Karpas-422 (cell line): ENCODE measurements at places on chromosomes 16 and 17.

DNA sequence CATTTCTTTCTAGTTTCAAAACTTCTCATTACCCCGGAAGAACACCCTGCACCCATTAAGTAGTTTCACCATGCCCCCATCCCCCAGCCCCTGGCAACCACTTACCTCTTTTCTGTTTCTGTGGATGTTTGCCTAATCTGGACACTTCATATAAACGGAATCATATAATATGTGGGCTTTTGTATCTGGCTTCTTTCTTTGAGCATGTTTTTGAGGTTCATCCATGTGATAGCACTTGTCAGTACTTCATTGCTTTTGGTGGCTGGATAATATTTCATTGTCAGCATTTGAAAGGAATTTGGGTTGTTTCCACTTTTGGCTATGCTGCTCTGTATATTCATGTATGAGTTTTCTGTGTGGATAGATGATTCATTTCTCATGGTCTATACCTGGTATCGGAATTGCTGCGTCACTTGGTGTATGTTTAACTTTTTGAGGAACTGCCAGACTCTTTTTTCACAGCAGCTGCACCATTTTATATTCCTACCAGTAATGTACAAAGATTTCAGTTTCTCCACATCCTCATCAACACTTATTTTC is 30.0 kb upstream of the SLC5A10 start:
- H3K27me3 ChIP-seq = no peaks in the 10 kb centered on the region
- H3K4me1 ChIP-seq = peaks cover 58% of the 10 kb centered on the region
- H3K36me3 ChIP-seq = peaks cover 31% of the 10 kb centered on the region
- peak; percentile 72 for DNase-seq

DNA sequence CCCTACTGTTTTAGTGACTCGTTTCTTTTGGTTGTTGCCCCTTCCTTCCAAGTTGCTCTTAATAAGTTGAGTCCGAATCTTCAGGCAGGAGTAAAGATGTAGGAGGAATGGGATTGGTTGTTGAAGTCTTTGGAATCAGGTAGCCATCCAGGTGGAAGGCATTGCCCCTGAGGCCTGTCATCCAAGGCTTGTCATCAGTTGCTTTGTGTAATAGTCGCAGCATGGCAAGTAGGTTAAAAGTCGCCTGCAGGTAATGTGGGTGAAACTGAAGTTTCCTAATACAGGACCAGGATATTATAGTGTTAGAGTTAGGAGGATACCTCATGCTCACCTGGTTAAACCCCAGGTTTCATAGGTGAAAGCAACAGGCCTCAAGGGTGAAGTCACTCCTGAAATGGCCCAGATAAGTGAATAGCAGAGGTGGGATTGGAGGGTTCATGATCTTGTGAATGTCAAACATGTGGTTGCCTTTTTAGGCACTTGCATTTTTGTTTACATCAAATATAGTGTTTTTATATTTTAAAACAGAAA is 934 bp downstream of the PCTP start:
- peaks cover 25% of the 10 kb centered on the region for H3K4me1 ChIP-seq
- H3K4me3 ChIP-seq = peak overlapping the region; percentile 86
- no peaks in the 10 kb centered on the region for H3K36me3 ChIP-seq
- H3K27ac ChIP-seq = no peak overlapping the region
- H3K27me3 ChIP-seq = no peaks in the 10 kb centered on the region

DNA sequence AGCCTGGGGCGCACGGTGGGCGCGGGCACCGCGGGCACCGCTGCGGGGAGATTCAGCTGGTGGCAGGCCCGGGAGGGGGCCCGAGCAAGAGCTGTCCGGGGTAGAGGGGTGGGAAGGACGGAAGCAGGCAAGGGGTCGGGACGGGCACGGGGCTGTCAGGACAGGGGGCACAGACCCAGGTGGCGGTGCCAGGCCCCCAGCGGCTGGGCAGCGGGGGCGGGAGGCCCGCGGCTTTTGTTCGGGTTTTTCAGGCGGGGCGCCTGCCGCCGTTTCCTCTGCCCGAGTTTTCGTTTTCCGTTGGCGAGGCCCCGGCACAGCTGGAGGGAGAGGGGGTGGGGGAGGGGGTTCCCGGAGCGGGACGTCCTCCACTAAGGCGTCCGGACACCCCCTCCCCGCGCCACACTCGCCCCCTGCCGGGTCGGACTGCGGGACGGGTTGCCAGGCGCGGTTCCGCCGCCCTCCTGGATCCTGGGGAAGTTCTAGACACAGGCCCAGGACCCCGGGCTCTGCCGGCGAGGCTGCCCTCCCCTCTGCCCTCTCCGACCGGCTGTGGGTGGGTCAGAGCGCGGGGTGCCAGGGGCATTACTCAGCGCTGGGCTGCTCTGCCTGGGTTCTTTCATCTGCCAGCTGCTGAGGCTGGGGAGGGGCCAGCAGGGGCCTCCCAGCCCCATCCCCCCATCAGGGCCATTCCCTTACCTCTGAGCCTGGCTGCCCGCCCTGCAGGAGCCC is 543 bp downstream of the ARHGAP23 start:
- no peaks in the 10 kb centered on the region for H3K27me3 ChIP-seq
- H3K4me1 ChIP-seq = peaks cover 13% of the 10 kb centered on the region
- DNase-seq = no peak
- peak overlapping the region; percentile 51; the same call in 1 of the 2 replicates for H3K4me3 ChIP-seq
- H3K27ac ChIP-seq = no peak overlapping the region

DNA sequence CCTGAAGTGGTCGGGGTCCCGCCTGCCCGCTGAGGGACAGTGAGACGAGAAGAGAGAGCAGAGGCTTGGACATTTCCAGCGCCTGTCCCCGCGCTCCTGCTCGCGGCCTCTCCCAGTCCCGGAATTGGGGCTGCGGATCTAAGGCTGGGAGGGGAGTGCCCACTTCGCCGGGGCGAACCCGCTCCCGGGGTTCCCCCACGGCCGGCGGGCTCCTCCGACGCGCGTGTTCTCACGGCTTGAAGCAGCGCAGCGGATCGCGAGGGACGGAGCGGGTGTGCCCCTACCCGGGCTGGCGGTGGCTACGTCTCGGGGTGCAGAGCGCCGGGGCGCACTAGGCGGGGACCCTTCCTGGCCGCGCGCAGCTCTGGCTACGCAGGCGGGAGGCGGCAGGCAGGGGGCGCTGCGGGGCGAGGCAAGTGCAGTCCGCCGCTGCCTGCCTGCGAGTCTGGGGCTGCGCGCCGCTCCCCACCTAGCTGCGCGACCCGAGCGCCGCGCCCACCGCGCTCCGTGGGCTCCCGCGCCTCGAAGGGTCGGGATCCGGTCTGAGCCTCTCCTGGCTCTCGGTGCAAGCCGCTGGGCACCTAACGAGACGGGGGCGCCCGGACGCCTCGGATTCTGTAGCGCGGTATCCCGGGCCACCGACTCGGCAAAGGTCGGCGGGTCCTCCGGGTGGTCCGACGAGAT is 1.2 kb downstream of the NGFR start:
- no peaks in the 10 kb centered on the region for H3K27me3 ChIP-seq
- peak overlapping the region; percentile 68; the same call in 1 of the 2 replicates for H3K4me3 ChIP-seq
- peak; percentile 84 for DNase-seq
- H3K27ac ChIP-seq = no peak overlapping the region
- peaks cover 19% of the 10 kb centered on the region for H3K4me1 ChIP-seq
- no peaks in the 10 kb centered on the region for H3K36me3 ChIP-seq

DNA sequence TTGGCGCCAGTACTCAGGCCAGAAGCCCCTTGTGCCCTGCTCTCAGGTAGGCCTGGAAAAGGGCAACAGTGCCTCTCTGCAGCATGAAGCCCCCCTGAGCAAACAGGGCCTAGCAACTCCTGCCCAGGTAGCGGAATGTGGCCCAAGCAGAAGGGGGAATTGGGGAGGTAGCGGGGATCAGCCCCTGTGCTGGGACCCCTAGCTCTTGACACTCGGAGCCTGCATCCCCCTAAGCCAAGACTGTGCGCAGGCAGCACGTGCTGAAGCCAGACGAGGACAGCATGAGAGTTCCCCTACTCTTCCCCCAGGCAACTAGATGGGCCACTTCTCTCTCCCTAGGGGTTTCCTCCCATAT is 823 bp upstream of the CD2BP2 start:
- H3K36me3 ChIP-seq = peaks cover 5% of the 10 kb centered on the region; the same call in 1 of the 2 replicates
- peaks cover 60% of the 10 kb centered on the region for H3K4me1 ChIP-seq
- H3K27me3 ChIP-seq = no peaks in the 10 kb centered on the region
- H3K27ac ChIP-seq = peak overlapping the region; percentile 59

GRCh38 chr17:66398617-66399016 is 96.2 kb downstream of the PRKCA start:
- no peaks in the 10 kb centered on the region for H3K36me3 ChIP-seq
- H3K4me1 ChIP-seq = peaks cover 12% of the 10 kb centered on the region
- DNase-seq = no peak
- H3K27me3 ChIP-seq = no peaks in the 10 kb centered on the region

GRCh38 chr17:15307710-15308111 is 33.7 kb downstream of the TEKT3 start:
- H3K4me1 ChIP-seq = no peaks in the 10 kb centered on the region
- no peaks in the 10 kb centered on the region for H3K36me3 ChIP-seq
- DNase-seq = no peak
- H3K4me3 ChIP-seq = no peak overlapping the region
- H3K27ac ChIP-seq = no peak overlapping the region
